ENCODE measurements at places on chromosomes 12 and 14.

GRCh38 chr12:40911676-40912075 is 219.4 kb downstream of the CNTN1 start:
- DNase-seq = no peak

- DNase-seq = no peak
These were observed 136.5 kb upstream of the MYL2 start for GRCh38 chr12:111056618-111057521.

GRCh38 chr12:68331869-68332727 is at the start of gene MDM1:
Gene MDM1, minus strand, starts transcription at chr12:68332362. Its CDS starts 117 bp downstream, at chr12:68332245.
- DNase-seq = peak; percentile 97

- DNase-seq = no peak
These were observed 4.5 kb upstream of the GMFB start for GRCh38 chr14:54493293-54493692.

GRCh38 chr12:58871556-58871955 is 48.7 kb downstream of the LRIG3 start:
- DNase-seq = no peak

DNA sequence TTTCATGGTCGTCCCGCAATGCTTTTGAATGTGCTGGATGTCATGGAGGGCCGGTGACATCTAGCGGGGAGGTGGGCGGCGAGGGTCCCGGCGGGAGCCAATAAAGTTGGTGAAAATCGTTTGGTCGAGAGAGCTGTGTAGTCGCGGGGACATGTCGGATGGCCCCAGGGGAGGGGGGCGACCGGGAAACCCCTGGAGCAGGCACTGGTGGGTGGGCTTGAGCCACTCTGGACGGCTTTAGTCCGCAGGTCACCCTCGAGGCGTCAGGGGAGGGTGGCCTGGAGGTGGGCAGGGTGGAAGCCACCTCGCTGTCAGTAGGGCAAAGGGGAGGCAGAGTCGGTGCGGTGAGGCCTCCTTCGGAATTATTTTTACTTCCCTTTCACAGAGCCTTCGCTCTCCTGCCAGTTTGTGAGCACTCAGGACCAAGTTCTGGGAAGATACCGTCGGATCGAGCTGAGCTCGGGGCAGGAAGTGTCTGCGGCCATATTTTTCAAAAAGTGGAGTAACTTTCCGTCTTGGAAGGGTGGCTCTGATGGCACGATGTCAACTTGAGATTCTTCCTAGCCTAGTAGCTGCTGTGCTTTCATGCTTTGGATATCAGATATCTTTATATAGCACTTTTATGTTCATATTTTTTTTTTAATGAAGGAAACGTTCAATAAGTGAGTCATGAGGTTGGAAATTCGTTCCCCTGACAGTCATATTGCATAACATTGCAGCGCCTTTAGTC is 28.2 kb downstream of the WBP11 start:
- peak; percentile 93 for DNase-seq

DNA sequence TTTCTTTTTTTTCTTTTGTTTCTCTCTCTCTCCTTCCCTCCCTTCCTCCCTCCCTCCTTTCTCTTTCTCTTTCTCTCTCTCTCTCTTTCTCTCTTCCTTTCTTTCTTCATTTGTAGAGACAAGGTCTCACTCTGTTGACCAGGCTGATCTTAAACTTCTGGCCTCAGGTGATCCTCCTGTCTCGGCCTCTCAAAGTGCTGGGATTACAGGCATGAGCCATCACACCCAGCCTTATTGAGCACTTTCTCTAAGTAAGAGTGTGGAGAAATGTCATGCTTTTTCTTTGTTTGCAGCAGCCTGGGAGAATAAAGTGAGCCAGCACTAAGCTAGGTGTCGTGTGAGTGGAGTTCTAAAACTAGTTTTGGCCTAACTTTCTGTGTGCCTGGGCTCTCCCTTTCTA is 74.0 kb downstream of the TTC7B start:
- no peak for DNase-seq

DNA sequence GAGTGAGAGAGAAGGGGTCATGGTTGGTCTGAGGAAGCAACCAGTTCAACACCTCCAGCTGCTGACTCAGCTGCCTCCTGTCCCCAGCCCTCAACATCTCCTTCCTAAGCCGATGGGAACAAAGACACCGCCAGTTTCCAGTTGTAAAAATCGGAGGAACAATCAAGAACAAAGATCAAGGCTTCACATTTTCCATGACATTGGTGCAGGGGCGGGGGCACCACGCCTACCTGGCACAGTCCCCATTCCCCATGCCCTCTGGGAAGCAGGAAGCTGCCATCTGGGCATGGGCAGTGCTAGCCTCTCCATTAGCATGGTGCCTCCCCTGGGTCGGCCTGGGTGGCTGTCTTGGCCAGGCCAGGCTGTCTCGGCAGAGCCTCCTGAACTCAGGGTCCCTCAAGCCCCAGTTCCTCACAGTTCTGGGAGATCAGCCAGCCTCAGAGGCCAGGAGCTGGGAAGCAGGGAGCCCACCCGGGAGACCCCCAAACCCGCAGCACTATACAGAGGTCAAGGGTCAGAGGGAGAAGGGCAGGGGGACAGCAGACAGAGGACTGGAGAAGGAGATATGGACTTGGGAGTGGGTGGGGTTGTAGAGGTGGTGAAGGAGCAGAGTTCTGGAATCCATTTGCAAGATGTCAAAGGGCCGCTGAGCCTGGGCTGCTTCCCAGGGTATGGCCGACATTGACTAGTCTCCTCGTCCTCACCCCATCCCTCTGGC is 19.6 kb upstream of the TMEM106C start:
- no peak for DNase-seq

GRCh38 chr12:103441437-103442181 is 54.2 kb downstream of the C12orf42 start:
- no peak for DNase-seq

DNA sequence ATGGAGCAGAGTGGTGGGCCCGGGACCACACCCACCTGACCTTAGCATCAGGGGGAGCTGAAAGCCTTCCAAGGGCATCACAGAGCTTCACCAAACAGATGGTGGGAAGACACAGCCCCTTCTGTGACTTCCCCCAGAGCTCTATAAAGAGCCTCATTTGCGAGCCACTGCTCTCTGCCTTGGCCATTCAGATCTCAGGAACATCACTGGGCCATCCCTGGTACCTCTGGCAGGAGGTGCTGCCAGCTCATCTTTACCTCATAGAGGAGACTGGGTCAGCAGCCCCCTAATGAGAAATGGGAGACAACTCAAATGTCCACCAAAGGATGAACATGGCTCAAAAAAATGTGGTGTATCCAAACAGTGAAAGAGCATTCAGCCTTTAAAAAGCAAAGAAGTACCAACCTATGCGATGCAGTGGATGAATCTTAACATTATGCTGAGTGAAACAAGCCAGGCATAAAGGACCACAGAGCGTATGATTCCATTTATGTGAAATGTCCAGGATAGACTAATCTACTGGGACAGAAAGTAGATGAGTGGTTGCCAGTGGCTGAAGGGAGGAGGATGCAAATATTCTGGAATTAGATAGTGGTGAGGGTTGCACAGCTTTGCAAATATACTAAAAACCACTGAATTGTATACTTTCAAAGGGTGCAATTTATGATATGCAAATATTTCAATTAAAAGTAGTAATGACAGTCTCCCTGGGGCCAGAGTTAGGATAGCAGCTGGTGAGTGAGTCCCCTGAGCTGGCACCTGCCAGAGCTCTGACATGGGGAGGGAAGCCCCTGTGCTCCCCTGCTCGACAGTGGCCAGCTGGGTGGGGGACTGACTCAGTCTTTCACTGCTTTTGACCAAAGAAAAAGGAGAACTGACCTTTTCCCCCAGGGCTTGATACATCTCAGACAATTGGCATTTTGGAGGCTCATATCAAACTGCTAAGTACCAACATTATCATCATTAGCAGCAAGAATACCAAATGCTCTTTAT is 116.6 kb downstream of the GCH1 start:
- DNase-seq = peak; percentile 42

Data from lower leg skin (tissue), 4 donors.